ENCODE measurements at places on chromosomes 2 and 18. TPM values are rescaled to one million over a fixed set of nuclear protein-coding genes. Genes with fewer than 3 reads are reported as not detected.

- DNase-seq = no peak
Measured at GRCh38 chr18:5051207-5051606, 145.8 kb downstream of the AKAIN1 start.

DNA sequence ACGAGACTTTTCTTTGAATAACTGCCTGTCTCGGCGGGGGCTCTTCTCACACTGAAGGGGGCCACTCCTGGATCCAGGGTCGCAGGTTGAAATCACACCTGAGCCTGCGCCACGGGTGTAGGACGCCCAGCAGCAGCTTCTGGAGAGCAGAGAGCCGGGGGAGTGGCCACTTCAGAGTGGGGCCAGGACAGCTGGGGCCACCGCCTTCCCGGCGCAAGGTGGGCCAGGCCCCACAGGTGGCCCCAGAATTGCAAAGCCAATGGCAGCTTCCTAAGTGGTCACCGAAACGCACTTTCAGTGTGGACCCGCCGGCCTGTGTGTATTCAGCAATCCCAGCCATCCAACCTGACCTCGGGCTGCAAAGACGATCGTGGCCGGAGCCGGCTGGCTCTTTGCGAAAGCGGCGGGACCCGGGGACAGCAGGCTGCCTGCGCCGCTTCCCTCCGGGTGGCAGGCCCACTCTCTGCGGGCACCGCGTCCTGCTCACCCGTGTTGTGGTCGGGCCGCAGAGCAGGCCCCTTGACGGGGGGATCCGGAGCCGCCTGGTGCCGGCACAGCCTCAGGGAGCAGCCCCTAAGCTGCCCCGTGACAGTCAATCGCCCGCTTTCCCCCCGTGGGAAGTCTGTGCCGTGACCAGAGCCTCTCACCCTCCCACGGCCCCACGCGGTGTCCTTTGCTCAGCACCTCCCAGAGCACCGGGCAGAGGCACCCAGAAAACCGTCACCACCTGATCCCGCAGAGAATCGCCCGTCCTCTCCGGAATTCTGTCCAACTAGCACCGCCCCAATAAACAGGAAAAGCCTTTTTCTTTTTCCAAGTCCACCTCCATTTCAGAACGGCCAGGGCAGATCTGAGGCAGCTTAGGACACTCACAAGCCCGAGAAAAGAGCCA, 144.7 kb downstream of the ZNF516 start:
- no peak for DNase-seq

GRCh38 chr2:111030260-111030891, 90.3 kb upstream of the BCL2L11 start:
- no peak for DNase-seq

DNA sequence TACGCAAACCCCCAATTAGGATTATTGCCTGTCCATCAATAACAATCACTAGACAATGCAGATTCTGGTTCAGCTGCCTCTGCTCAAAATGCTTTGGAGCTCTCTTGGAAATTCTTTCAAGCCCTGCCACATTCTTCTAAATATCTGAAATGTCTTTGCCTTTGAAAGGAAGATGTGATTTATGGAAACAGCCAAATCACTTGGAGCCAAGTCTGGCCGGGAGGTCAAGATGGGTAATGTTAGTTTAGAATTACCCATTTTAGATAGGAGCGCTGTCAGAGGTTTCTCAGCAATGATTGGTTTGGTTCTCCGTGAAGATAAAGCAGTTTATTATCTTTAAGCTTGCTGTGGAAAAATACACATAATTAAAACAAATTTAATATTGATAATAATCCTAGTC, 306.7 kb downstream of the SETBP1 start:
- DNase-seq = no peak

DNA sequence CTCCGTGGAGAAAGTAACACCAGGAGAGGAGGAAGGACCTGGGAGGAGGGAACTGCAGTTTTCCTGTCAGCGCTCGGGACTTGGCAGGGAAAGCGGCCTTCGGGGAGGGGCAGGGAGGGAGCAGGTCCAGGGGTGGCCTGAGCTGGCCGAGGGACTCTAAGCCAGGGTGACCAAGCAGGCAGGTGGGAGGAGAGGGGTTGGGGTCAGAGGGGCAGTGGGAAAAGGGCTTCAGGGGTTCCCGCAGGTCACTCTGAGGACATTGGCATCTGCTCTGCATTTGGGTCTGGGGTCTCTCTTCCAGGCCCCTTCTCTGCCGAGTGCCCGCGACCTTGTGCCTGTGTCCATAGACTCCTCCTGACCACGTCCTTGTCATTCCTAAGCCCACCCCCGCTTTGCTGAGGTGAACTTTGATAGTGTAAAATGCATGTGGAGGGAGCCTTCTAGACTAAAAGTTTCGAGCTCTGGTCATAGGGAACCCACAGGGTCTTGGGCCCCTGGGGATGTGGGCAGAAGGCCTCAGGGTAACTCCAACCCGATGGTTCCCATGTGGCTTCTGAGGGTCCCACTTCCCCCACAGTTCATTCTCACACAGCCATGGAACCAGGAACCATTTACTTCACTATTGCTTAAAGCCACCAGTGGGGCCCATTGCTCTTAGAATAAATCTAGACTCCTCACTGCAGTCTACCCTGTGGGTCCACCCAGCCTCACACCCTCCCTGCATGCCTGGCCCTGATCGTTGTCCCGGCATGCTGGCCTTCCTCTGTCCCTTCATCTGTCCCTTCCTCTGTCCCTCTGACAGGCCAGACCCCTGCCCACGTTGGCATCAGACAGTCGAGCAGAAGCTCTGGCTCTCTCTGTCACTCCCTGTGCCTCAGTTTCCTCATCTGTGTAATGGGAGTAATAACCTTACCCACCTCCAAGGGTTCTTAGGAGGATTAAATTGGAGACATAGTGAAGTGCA, 229.2 kb downstream of the SEPTIN10 start:
- DNase-seq = no peak

DNA sequence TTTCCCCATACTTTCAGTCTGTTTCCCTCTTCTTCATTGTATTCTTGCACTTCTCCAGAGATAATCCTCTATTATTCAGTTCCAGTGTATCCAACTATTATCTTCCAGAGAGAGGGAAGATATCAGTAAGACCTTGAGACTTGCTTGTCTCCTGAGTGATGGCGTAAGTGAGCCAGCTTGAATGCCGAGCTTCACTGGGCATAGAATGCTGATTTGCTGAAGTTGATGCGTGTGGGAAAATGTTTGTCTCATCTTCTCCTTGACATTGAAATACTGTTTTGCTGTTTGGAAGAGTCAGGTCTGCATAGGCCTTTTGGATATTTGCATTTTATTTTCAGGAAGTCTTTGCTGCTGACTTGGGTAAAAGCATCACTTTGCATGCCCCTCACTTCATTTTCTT, 41.1 kb upstream of the MGAT5 start:
- DNase-seq = no peak

- no peak for DNase-seq
Measured at GRCh38 chr2:9145752-9146430, 60.7 kb upstream of the ASAP2 start.

DNA sequence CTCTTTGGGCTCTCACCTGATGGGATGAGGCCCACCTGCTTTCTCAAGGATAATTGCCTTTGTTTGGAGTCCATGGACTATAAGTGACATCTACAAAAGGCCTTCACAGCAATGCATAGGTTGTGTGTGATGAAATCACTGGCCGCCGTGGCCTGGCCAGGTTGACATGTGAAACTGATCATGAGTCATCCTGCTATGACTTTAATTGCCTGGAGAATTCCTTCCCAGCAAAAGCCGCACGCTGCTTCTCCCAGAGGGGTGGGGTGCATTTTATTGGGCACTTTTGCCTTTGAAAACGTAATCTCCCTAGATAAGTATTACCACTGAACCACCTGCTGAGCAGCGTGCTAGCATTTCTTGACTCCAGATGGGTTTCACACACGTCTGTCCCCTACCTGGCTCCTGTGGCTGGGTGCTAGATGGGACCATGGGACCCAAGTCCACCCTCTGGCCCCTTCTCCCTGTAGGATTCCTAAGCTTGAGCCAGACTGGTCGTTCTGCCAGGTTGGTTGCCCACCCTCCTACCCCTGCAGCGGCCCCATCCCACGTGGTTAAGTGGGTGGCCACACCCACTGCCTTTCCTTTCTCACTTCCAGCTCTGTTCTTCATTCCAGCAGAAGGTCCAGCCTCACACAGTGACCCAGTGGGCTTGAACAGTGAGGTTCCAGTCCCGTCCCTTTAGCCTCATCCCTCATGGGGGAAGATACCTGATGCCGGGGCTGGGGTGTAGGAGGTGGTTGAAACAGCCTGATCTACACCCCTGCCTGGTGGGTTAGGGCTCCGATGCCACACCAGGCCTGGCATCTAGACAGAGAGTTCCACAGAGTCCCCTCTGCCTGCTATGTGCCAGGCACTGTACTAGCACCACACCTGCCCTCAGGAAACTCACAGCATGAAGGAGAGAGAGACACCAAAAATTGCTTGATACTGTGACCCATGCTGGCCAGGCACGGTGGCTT, 89.6 kb downstream of the GBX2 start:
- no peak for DNase-seq

DNA sequence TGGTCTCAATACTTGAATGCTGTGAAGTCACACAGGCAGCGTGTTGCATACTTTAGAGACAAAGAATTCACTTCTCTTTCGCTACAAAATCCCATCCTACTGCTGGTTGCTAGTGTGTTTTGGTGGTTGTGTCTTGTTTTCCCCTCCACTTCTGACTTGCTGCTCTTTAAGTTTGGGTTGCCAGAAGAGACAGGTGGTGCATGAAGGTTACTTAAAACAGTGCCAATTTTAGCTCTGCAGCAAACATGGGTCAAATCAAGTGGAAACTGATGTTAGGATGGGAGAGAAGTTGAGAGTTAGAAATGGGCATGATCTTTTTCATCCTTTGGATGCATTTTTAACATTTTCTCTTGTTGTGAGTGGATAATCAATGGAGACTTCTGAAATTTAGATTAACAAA, 136.2 kb upstream of the KCNH7 start:
- DNase-seq = no peak

GRCh38 chr2:229425598-229425997, 154.5 kb upstream of the PID1 start:
- no peak for DNase-seq

- no peak for DNase-seq
Measured at GRCh38 chr2:15911686-15912085, 28.7 kb upstream of the MYCN start.

DNA sequence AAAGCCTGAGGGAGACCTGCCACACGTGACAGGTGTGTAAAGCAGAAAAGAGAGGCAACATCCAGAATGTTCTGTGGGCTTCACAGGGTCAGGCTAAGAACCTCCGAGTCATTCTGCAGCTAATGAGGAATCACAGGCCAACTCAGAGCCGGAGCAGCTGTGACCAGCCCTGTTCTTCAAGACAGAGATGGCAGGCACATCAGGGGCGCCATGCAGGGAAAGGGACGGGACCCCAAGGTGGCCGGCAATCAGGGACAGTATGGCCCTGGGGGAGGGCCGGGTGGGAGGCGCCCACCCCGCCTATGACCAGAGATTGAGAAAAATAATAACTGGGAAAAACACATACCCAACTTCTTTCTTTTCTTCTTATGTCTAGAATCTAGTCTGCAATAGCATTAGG, 316.7 kb upstream of the SALL3 start:
- no peak for DNase-seq

- DNase-seq = no peak
Measured at GRCh38 chr2:120754067-120754960, 18.6 kb downstream of the GLI2 start.

DNA sequence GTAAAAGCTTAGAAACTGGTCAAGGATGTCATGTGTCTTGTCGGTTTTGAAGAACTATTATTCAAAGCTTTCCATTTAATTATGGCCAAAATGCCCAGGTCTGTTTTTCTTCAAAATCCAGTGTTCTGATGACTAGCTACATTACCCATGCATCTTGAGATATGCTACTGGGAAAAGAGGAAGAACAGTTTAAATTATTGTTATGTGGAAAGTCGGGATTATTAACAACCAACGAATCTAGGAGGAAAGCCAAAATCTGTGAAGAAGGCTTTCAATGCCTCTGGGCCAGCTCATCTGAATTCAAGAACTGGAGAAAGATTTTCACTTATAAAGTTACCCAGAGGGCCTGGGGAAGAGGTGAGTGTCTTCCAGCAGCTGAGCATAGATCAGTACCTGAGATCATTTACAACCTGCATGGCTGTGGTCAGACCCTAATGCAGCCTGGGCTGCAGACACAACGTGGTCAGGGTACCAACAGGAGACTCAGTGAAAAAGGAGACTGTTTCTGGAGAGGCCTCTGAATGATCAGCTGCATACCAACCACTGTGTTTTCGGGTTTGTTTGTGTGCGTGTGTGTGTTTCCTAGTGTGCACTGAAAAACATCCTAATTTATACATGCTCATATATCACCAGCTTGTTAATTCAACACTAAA, 308.5 kb downstream of the NRXN1 start:
- no peak for DNase-seq

DNA sequence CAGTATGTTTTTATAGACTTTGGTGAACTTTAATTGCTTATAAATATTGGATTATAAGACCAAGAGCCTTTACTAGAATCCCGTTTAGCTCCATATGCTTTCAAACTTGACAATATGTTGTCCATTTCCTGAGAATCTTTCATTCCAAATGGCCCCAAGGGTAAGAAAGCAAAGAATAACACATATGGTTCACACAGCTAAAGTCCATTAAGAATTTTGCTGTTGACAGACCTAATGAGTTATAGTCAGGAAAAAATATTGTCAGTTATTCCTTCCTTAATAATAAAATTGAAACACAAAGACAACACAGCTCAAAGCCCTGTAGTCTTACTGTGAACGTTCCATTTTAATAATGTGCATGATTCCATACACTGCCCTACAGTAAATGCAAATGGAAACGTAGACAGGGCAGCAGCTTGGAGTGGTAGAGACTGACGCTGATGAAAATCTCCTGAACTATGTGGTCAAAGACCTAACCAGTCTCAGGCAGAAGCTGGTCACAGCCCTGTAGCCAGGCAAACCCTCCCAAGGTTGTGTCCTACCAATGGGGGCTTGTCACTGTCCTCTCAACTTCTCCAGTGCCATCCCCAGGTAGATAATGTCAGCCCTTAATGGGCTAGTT, 49.0 kb upstream of the ATIC start:
- DNase-seq = no peak

DNA sequence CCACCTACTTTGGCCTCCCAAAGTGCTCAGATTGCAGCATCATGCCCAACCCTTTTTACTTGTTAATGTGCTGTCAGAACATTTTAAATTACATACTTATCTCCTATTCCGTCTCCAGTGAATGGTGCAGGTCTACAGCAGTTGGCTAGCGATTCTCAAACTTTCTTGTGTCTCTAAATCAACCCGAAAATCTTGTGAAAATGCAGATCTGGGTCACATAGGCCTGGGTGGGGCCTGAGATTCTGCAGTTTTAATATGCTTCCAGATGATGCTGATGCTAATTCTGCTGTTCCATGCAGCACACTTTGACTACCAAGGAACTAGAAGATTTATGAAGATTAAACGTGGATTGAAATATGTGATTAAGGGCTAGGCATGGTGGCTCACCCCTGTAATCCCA, 14.8 kb upstream of the ACSL3 start:
- DNase-seq = no peak

- DNase-seq = no peak
Measured at GRCh38 chr18:55462652-55463051, 125.3 kb downstream of the TCF4 start.

FRZB gene
- total RNA-seq = not detected

PER2 gene
- total RNA-seq = 17.6 TPM

LIMS4 gene
- 0.83 TPM for total RNA-seq

USP37 gene
- 51.7 TPM for total RNA-seq

ITPRIPL1 gene
- 32.6 TPM for total RNA-seq

C2orf80 gene
- not detected for total RNA-seq

COL5A2 gene
- total RNA-seq = 3.3 TPM

IL18R1 gene
- total RNA-seq = 15.0 TPM

PRSS56 gene
- not detected for total RNA-seq

Measured in activated CD8-positive, alpha-beta T cell treated with anti-CD3 and anti-CD28 coated beads for 36 hours (primary cell).